ENCODE measurements at places on chromosomes 12 and 14. TPM values are rescaled to one million over a fixed set of nuclear protein-coding genes. Genes with fewer than 3 reads are reported as not detected.

MYO1H gene
- 0.31 TPM for total RNA-seq

- ATAC-seq, result no peak
Measured at GRCh38 chr12:50402264-50403000, 1.7 kb downstream of the LARP4 start.

GRCh38 chr14:45120096-45120495 lies 14.2 kb downstream of the FKBP3 start:
- no peak for ATAC-seq

- no peak for ATAC-seq
Measured at GRCh38 chr14:60845523-60845922, 111.0 kb downstream of the MNAT1 start.

ZDHHC22 gene
- 15.6 TPM for total RNA-seq

- no peak for ATAC-seq
Measured at GRCh38 chr12:88375306-88376305, 204.7 kb downstream of the KITLG start.

DNA sequence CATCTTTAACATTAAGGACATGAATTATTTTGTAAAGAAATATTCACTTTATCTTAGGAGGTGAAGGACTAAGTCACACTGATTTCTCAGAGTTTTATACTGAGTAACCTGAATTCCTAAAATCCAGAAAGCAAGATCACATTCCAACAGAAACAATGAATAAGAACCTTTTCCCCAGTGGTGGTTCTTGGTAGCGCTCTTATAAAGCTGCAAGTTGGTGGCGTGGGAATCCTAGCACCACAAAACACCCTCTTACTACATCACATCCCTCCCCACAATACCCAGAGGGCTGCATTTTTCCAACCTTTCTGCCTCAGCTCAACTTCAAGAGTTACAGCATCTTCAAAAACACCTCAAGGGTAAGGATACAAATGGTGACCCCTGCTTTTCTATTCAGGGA lies 44.0 kb upstream of the SMUG1 start:
- no peak for ATAC-seq

TBC1D30 gene
- total RNA-seq, result 18.6 TPM

ADAM21 gene
- 0.31 TPM for total RNA-seq

DNA sequence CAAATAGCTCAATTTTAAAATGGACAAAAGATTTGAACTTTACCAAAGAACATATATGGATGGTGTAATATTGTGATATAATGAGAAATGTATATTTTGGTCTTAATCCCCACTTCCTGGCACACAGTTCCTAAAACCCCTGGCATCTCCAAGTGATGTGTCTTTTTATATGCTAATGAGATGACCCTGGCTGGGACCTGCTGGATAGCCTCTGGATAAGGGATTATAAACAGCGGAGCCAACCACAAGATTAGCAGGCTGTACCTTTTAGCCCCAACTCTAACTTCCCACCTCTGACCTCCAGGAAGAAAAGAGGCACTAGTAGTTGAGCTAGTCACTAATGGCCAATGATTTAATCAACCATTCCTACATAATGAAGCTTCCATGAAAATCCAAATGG lies 130.0 kb downstream of the DPF3 start:
- ATAC-seq, result no peak

DNA sequence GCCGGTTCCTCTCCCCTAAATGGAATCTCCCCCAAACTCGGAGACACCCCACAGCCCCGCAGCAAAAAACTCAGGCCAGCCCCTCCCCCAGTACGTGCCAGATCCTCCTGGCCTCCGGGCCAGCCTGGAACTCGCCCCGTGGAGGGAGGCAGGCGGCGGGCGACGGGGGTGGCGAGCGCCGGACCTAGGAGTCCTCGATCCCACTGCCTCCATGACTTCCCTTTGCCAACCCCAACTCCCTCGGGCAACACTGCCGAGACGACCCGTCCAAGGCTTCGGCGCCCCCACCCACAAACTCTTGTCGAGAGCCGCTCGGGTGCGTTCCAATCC lies 400 bp downstream of the ADCY6 start:
- peak; percentile 58 for ATAC-seq

DNA sequence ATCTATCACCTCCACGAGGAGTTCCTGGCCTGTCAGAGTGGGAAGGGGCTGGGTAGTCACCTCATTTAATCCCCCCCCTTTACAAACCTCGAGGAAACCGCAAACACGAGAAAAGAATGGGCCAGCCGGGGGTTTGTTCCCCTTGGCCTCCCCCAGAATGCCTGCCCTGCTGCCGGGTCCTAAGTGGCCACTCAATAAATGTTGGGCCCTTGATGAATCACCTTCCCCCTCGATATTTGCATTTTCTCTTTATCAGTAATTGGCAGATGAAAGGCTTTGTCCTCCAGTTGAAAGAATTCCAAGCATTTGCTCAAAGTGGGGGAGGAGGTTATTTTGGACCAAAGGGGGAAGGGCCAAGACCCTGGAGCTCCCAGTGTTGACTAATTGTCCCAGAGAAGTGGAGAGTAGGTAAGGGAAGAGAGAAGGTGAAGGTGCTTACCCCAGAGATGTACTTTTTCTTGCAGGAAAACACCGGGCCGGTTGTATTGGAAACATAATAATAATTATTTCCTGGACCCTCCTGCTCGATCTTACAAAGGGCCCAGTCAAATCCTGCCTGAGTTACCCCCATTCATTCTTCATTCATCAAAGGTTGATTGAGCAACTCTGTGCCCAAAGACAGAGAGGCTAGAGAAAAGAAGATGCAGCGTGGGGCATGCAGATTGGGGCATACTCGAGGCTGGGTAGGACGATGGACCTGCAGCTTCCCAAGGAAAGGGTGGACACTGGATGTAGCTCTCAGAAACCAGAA lies 1.9 kb upstream of the KDM2B start:
- ATAC-seq, result no peak

GRCh38 chr14:77613201-77613600 lies 3.2 kb downstream of the SPTLC2 start:
- no peak for ATAC-seq

KRT78 gene
- 0.25 TPM for total RNA-seq

GRCh38 chr14:50835280-50835679 lies 4.3 kb upstream of the NIN start:
- no peak for ATAC-seq

DNA sequence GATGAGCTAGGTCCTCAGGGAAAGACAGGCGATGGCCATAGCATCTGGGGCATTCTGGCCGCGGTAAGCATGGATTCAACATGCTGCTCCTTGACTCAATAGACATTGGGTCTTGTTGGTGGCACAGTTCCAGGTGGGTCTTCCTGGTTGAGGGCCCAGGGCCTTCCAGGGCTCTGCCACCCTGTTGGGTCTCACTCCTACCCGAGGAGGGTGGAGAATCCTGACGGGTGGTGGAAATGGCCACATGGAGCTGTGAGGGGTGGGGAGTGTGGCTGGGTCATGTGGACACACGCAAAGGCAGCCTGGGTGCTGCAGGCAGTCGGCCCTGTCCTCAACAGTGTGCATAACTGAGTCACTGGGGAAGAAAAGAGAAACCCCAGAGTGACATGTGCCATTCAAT lies 148.1 kb downstream of the KIF26A start:
- no peak for ATAC-seq

DNA sequence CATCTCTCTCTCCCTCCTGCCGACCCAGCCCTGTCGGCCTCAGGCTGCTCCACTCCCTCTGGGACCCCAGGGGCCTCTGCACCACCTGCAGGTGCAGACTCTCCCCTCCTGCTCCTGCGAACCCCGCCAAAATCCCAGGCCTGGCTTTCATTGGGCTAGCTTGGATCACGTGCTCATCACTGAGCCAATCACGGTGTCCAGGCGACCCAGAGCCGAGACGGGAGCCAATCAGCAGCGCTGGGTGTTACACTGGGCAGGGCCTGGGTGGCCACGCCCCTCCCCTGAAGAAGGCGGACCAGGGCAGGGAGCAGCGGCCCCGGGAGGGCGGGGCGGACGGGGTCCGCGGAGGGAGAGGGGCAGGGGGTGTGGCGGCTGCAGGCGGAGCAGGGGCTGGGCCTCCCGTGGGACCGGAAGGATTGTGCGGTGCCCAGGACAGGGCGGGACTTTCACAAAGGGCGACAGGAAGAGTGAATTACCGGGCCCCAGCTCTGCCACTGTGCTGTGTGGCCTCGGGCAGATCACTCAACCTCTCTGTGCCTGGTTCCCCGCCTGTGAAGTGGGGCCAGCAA lies 66.6 kb upstream of the FBRSL1 start:
- peak; percentile 47 for ATAC-seq

DNA sequence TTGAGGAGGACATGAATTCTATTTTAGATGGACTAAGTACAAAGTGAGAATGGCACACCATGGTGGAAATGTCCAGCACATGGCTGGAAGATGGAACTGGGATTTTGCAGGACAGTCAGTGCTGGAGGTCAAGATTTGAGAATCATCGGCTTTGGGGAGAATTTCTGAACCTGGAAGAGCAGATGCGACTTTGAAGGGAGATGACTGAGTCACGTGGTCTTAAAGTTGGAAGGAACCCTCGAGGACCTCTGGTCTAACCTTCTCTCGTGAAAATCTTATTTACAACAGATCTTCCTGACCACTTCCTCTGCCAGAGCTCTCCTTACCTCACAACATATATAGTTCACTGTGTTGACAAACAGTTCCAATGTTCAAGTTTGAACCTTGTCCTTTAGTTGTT lies 415.4 kb downstream of the ATP23 start:
- ATAC-seq, result no peak

All from motor neuron (in vitro differentiated cells).